ENCODE measurements at places on chromosomes 1 and 21. TPM values are rescaled to one million over a fixed set of nuclear protein-coding genes. Genes with fewer than 3 reads are reported as not detected.

DNA sequence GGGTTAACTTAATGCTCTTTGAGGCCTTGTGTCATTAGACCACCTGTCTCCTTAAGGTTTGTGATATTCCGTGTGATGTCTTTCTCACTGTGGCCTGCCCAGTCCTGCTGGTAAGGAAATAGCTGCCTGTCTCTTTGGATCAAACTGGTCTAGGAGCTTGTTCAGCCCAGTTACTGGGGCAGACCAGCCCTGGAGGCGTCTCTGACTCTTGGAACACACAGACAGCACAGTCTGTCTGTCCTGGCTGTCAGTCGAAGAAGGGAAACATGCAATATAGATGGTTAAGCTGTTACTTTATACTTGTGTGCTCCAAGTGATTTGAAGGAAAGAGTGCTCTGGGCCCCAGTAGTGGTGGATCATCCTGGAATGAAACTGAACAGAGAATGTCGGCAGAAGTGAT is 20.4 kb downstream of the PBX1 start:
- H3K36me3 ChIP-seq, result no peaks in the 10 kb centered on the region
- H3K4me1 ChIP-seq, result peaks cover 50% of the 10 kb centered on the region
- no peaks in the 10 kb centered on the region for H3K27me3 ChIP-seq
- no peak overlapping the region for H3K4me3 ChIP-seq
- no peak overlapping the region for H3K27ac ChIP-seq
- DNase-seq, result no peak

Gene C4BPB
- 0.54 TPM for total RNA-seq

GRCh38 chr1:172135978-172136610 is 284.4 kb upstream of the C1orf105 start:
- DNase-seq, result no peak
- no peaks in the 10 kb centered on the region for H3K36me3 ChIP-seq
- peak overlapping the region; percentile 60 for H3K4me3 ChIP-seq
- H3K4me1 ChIP-seq, result peaks cover 10% of the 10 kb centered on the region
- peak overlapping the region; percentile 89 for H3K27ac ChIP-seq
- no peaks in the 10 kb centered on the region for H3K27me3 ChIP-seq

GRCh38 chr21:38905752-38906151 is 100.0 kb downstream of the ETS2 start:
- peak overlapping the region; percentile 0 for H3K27ac ChIP-seq
- peaks cover 9% of the 10 kb centered on the region for H3K4me1 ChIP-seq
- no peak overlapping the region for H3K4me3 ChIP-seq
- no peak for DNase-seq
- no peaks in the 10 kb centered on the region for H3K36me3 ChIP-seq
- no peaks in the 10 kb centered on the region for H3K27me3 ChIP-seq

GRCh38 chr1:20558191-20558590 is 5.8 kb downstream of the FAM43B start:
- H3K27ac ChIP-seq, result no peak overlapping the region
- no peak overlapping the region for H3K4me3 ChIP-seq
- no peaks in the 10 kb centered on the region for H3K36me3 ChIP-seq
- H3K4me1 ChIP-seq, result no peaks in the 10 kb centered on the region
- no peaks in the 10 kb centered on the region for H3K27me3 ChIP-seq

DNA sequence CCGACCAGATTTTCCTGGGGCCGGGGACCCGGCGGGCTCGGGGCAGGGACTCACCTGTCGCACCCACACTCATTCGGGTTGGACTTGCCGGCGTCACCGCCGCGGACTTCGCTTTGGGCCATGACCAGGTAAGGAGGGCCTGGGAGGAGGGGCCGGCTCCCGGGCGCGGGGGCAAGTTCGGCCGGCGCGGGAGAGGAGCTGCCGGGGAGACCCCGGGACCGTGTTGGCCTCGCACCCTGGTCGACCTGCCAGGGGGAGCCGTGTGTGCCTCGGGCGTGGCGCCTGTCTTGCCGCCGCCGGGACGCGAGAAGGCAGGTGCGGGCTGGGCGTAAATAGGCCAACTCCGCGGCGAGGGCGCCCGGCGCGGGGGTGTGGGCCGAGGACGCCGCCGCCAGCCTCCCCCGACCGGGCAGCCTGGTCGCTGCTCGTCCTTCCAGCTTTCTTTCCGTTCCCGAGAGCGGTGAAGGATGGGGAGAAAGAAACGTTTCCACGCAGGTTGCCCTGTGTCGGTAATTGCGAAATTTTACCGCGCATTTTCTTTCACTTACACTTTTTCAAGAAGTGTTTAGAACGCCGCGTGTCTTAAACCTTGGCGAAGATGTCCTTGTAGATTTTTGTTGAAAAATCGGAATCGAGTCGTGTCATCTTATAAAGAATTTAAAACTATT is 558 bp downstream of the USP1 start:
- peak overlapping the region; percentile 97 for H3K4me3 ChIP-seq
- peaks cover 36% of the 10 kb centered on the region for H3K4me1 ChIP-seq
- peak overlapping the region; percentile 89 for H3K27ac ChIP-seq
- peaks cover 3% of the 10 kb centered on the region for H3K36me3 ChIP-seq
- no peak for DNase-seq
- H3K27me3 ChIP-seq, result no peaks in the 10 kb centered on the region

Gene DMRTB1
- not detected for total RNA-seq
